T follicular helper cell (primary cell): ENCODE measurements at places on chromosomes 1 and 21.

DNA sequence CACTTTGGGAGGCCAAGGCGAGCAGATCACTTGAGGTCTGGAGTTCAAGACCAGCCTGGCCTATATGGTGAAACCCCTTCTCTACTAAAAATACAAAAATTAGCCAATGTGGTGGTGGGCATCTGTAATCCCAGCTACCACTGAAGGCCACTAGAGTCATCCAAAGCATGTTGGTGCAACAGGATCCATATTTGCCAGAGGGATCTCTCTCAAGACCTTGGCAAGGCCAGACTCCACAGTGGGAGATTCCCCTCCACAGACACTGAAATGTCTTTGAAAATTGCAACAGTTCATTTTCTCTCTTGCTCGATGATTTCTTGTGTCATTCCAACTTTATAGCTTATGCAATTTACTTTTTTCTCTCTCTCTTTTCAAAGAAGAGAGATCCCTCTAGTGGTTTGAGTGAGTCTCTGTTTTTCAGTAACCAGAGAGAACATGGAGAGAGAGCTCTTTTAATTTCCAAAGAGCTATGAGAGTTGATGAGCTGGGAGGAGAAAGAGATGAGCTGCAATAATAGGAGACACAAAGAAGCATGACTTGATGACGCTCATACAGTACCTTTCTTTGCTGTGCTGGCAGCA, 176.8 kb upstream of the USP25 start:
- no peak for DNase-seq

- DNase-seq, result peak; percentile 22
Observed at GRCh38 chr21:27700974-27701614, 734.2 kb upstream of the ADAMTS5 start.

GRCh38 chr1:155134880-155135414, 705 bp upstream of the SLC50A1 start:
- DNase-seq, result no peak

DNA sequence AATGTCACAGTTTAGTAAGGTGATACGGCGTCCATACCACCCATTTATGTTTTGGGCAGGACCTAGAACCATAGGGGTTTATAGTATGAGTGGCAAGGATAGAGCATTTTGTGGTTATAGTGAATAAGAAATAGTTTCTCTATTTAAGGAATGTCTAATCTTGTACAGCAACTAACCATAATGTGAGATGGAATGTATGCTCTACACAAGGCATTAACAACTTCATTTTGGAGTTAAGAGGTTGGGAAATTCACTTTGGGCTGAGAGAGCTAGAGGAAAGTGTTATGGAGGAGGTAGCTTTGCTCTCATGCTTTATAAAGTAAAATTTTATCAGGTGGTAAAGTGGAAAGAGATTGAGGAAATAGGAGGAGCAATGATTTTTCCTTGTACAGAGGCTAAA, 3.0 kb upstream of the MCL1 start:
- no peak for DNase-seq

DNA sequence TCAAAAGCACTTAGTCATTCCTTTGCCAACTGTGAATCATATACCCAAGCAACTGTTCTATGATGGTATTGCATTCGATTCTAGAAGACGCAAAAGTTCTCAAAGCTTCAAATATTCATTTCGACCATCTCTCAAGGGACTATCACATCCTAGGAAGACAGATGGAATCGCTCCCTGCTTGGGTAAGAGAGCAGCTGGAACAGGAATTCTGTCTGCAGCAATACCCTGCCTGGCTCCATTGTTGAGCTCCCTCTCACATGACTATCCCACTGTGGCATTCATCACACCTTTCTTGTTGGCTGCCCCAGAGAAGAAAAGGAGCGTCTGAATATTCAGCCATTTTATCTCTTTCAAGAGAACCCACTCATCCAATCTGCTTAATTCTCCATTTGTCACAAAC, 397.7 kb downstream of the NTNG1 start:
- DNase-seq, result no peak

GRCh38 chr21:21200103-21200938, 202.1 kb downstream of the NCAM2 start:
- no peak for DNase-seq

- no peak for DNase-seq
Observed at GRCh38 chr1:19597496-19598309, 46.4 kb upstream of the NBL1 start.

DNA sequence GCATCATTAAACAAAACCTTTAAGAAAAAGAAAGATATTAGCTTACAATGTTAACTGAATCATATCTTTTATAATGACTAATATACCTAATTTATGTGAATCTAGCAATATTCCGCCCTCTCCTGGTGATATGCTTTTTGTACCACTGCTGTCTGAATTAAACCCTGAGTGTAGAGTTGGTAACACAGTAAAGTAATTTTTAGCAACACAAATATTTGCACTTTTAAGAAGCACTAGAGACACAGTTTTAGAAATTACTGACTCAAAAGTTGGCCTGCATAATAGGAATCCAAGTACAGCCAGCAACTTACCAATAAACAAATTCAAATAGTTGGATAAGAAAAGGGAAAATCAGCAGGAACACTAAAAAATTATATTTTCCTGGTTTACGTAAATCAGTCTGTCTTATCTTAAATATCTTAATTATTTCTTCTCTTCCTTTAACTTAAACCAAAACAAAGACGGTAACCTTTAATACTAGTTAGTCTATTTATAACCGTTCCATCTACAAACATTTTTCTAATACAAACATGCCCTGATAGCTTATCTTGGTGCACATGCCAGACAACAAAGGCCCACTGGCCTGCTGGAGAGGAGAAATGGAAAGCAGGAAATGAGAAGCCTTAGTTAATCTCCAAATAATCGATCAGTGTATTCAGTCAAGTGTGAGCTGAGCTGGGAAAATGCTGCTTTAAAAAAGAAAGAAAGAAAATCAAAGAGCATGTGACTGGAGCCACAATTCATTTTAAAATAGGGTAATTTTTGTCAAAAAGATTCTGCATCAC, 246.0 kb downstream of the RERE start:
- DNase-seq, result no peak

GRCh38 chr1:112772781-112773180, 57.6 kb upstream of the PPM1J start:
- DNase-seq, result no peak

DNA sequence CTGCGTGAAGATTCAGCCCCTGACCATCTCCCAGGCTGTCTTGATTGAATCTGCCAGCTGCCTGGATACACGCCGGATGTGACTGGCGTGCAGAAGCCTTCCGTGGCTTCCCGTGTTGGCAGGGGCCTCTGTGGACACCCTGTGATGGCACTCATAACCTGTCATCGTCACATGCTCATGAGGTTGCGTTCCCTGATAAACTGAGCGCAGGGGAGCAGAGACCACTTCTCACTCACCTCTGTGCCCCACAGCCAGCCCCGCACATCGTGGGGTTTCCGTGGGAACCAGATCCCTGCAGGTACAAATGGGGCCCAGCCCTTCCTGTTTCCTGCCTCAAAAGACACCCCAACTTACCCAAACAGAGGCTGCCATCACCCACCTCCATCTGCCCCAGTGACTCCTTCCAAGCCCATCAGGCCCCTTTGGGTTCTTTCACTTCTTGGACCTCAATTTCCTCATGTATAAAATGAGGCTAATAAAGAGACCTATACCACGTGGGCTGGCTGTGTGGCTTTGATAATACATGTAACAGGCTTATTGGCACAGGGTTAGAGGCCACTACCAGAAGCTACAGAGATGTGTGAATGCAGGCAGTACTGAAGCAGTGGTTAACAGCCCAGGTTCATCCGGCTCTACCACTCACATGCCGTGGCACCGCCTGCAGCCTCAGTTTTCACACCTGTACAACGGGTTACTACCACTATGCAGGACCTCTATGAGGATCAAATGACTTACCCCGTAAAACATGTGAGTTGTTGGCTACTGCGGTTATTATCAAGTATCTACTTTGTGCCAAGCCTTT, 23.6 kb downstream of the HTR6 start:
- DNase-seq, result peak; percentile 24

DNA sequence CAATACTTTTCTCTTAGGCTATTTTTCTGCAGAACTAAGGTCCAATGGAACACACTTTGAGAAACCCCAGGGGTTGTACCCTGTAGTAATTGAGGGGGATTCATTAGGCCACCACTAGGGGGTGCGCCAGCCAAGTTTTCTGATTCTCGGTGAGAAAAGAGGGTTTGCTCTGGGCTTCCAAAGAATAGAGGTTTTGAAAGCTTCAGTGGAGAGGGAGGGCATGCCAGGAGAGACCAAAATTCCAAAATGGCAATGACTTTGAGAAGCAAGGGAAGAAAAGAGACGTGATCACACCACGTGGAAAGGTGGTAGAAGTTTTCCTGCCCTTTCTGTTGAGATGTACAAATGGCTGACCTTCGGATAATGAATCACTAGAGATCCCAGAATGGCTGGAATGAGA, 323.3 kb downstream of the RPS6KC1 start:
- peak; percentile 10 for DNase-seq

DNA sequence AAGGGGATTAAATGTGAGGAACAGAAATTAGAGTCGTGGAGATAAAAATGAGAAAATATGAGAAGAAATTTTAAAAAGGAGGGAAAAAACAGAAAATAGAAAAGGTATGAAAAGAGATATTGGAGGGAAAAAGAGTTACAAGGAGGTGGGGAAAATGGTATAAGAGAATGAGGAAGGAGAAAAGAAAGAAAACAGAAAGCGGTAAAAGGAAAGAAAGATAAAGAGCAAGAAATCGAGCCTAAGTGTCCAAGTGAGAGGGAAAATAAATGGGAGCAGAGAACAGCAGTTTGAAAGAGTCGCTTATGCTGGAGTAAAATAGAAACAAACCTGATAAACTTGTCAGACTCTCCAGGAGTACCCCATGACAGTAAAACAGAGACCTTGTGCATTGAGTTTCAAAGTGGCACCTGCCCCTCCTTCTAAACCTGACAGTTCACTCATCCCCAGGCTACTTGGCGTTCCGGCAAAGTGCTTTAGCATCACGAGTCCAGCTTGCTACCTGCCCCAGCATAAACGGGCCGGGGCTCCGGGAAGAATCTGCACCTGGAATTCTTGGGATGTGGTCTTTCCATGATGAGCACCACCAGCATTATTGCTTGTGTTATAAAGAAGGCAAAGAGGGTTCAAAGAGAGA, 585 bp downstream of the NEGR1 start:
- DNase-seq, result no peak

GRCh38 chr1:8439015-8439702, 121.2 kb downstream of the SLC45A1 start:
- no peak for DNase-seq

- DNase-seq, result no peak
Observed at GRCh38 chr1:208942394-208943130, 641.0 kb upstream of the CAMK1G start.

GRCh38 chr1:157415661-157416060, 136.7 kb downstream of the FCRL5 start:
- no peak for DNase-seq

- no peak for DNase-seq
Observed at GRCh38 chr1:41743366-41743765, 175.4 kb downstream of the HIVEP3 start.

- no peak for DNase-seq
Observed at GRCh38 chr21:45088116-45088515, 13.7 kb downstream of the ADARB1 start.

- DNase-seq, result no peak
Observed at GRCh38 chr1:65719391-65719790, 73.3 kb upstream of the PDE4B start.

DNA sequence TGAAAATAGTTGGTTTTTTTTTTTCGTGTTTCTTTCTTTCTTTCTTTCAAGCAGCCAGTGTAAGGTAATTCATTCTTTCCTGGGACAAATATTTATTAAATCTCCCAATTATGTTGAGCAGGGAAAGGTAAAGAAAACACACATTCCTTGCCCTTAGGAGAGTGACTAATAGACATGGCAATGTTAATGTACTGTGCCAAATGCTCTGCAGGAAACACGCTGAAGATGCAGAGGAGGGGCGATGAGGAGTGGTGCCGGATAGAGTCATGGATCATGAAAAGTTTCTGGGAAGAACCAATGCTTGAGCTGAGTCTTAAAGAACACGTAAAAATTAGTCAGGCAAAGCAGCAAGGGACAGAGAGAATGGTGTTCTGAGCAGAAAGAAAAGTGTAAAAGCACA, 199.2 kb downstream of the DNM3 start:
- no peak for DNase-seq

GRCh38 chr1:204837440-204838084, 33.1 kb upstream of the NFASC start:
- no peak for DNase-seq

DNA sequence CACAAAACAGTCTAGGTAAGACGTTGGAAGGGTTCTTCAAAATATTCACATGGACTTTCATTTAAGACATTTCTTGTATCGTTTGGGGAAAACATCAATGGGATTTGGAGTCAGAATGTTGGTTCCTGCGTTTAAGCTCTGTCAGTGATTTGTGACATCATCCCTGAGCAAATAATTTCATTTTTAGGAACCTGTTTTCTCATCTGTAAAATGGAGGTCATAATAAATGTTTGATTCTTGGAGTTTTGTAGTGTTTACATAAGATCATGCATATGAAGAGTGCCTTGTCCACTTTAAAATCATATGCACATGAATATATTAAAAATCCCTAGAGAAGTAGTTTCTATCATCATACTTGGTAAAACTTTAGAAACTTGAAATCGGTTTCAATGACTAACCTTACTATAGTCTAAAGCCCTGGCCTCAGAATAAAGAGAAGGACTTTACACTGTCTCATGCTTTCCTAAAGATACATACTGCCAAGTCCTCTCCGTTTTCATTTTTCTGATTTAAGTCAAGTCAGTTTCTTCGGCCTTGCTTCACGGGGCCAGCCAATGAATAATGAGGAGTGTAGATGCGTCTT, 178.4 kb downstream of the ADSS2 start:
- DNase-seq, result no peak

GRCh38 chr1:62784509-62785365, 805 bp downstream of the ATG4C start:
- no peak for DNase-seq

GRCh38 chr21:44304877-44305293, 5.0 kb downstream of the PFKL start:
- peak; percentile 32 for DNase-seq

DNA sequence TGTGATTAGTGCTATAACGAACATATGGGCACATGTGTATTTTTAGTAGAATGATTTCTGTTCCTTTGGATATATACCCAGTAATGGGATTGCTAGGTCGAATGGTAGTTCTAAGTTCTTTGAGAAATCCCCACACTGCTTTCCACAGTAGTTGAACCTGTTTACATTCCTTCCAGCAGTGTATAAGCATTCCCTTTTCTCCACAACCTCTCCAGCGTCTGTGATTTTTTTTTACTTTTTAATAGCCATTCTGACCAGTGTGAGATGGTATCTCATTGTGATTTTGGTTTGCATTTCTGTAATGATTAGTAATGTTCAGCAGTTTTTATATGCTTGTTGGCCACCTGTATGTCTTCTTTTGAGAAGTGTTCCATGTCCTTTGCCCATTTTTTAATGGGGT, 81.8 kb upstream of the SLC44A3 start:
- DNase-seq, result no peak

DNA sequence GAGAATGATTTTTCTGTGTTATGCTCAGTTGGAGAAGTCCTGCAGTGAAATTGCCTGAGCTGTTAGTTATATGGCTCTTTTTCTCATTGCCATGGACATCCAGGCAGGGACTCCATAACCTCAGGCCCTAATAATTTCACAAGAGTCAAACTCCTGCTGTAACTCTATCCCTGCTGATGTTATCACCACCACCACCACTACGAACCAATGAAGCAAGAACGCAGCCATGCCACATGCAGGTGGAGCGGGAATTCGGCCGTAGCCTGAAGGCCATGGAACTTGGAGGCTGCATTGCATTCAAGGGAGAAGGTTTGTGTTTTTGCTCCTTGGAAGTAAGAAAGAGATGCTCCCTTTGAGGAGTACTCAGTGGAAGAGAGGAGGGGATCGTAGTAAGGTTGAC, 16.8 kb upstream of the DLGAP3 start:
- DNase-seq, result no peak

GRCh38 chr1:95133687-95134086, 16.5 kb downstream of the TLCD4 start:
- no peak for DNase-seq
